SK-N-MC (cell line): ENCODE measurements at places on chromosomes 13 and 19.

GRCh38 chr13:33639158-33639557 is 178.8 kb upstream of the RFC3 start:
- DNase-seq, result no peak

DNA sequence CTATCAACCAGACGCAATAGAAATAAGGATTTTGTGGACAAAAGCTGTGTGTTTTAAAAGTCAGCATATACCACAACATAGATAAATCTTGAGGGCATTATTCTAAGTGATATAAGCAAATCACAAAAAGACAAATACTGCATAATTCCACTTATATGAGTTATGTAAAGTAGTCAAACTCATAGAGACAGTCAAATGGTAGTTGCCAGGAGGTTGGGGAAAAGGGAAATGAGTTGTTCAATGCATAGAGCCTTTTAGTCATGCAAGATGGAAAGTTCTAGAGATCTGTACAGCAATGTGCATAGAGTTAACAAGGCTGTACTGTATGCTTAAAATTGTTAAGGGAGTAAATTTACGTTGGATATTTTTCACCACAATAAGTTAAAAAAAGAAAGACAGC is 244.7 kb downstream of the DCT start:
- DNase-seq, result no peak

- DNase-seq, result peak; percentile 85
These were observed 904.8 kb upstream of the PCDH20 start for GRCh38 chr13:62320129-62321108.

DNA sequence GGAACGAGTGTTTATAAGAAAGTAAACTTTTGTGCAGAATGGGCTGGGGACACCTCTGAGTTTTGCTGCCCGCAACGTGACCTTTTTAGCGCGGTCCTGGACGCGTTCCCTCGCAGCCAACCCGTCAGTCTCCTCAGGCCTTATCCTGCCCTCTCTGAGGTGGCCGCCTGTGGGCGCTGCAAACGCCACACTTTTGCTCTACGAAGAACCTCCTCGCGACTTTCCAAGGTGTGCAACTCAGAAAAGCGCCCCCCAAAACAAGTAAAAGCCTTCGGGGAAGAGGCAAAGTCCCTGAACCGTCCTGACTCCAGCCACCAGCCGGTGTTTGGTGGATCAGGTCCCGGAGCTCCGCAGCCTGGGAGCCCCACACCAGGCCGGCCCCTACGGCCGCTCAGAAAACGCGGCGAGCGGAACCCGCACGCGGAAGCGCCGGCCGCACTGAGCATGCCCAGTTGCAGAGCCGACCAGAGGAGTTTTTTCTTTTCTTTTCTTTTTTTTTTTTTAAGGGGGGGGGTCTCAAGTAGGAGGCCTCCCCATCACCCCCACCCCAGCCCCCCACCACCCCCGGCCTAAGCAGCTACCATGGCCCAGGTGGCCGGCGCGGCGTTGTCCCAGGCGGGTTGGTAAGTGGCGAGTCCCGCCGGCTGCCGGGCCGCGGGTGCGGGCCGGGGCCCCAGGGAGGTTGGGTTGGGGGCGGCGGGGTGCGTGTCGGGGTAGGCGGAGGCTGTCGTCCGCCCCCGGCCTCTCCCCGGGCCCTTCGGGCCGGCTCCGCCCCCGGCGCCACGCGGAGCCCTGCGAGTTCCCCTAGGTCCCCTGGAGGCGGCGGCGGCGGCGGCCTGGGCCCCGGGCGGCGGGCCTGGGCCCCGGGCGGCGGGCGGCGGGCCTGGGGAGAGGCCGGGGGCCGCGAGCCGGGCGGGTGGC is at the start of gene TDRD3:
TSS of gene TDRD3 (plus strand) at position 438 of the 921 bp plus-strand sequence. CDS start at position 583, 145 bp downstream.
- DNase-seq, result no peak

GRCh38 chr19:8571006-8571411 is 6.2 kb downstream of the MYO1F start:
- DNase-seq, result no peak

- DNase-seq, result no peak
These were observed 15.6 kb downstream of the CCDC97 start for GRCh38 chr19:41325640-41325946.

DNA sequence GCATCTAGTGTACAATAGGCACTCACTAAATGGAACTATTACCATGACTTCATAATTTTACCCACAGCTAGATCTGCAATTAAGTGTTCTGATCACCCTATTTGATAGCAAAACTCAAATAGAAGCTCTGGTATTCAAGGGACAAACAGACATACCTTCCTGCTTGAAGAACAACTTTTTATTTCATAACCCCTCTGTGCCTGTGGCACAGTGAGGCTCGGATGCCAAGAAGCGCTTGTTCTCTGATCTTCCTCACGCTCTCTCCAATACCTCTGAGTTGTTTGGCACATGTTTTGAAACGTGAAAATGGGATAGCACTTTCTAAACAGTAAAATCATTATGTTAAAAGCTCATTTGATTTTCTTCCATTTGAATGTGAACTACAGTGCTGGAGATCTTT is 232.0 kb downstream of the KLF5 start:
- DNase-seq, result no peak

GRCh38 chr19:32022731-32023563 is 322.5 kb upstream of the ZNF507 start:
- no peak for DNase-seq

DNA sequence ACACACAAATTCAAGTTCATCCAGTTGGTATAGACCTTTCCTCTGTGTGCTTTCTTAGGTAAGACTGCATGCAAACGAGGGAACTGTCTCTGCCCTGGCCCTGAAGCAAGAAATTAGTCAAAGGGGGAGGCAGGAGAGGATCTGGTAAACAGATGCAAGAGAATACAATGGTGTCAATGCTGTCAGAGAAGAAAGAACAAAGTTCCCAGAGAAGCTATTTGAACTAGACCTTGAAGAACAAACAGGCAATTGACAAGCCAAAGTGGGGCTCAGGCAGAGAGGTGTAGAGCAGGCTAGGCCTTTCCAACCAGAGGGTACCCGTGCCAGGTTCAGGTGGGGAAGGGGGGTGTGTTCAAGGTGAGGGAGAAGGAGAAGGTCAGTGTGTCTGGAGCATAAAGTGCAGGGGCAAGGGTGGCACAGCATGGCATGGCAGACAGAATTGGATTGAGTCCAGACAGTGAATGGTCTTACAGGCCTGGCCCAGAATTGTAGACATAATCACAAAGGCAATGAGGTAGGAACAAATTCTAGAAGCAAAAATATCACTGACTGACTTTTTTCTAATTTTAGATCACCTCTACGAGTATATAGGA is 95.0 kb upstream of the STARD13 start:
- no peak for DNase-seq

DNA sequence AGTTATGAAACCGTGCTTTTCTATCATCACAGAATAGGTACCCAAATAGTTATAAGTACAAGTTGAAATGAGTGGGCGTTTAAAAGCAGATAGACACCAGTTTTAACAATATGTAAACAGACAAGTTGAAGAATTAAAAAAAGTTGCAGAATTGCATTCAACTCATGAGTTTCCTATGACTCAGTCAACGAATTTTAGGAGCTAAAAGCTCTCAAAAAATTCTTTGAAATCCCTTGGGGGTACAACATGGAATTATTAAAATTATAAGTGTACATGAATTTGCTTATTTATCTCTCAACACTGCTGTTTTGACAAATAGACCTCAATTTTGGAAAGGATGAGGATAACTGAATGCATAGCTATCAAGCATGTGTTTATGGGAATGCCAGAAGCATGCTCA is 693.4 kb downstream of the PCDH9 start:
- DNase-seq, result no peak

DNA sequence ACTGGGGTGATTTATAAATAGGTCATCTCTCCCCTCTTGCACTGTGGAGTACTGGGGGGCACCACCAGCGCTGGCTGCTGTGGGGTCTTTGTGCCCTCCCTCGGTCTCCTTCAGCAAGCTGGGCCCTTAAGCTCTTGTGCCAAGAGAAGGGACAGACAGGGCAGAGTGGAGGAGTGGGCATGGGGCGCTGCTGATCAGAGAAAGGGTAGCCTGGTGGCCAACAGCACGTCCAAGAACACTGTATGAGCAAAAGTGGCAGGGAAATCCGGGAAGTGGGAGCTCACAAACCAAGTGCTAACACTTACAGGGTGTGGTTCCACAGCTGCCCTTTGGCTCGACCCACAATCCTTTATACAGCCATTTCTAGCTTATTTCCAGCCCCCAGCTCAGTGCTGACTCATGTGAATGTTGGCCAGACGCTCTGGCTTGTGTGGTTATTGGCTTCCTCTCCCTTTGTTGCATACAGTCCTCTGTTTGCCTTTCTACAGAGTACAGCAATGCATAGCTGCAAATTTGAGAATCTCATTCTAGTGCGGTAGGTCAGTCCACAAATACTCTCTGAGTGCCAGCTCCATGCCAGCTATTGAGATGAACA is 298.8 kb downstream of the SHISA2 start:
- DNase-seq, result no peak

DNA sequence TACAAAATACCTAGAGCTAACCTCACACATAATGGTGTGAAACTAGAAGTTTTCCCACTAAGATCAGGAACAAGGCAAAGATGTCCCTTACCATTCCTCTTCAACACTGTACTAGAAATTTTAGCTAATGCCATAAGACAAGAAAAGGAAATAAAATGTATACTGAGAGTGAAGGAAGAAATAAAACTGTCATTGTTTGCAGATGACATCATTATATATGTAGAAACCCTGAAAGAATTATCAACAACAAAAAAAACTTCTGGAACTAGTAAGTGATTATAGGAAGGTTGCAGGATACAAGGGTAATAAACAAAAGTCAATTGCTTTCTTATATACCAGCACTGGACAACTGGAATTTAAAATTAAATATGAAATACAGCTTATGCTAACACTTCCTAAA is 93.7 kb downstream of the TNFSF11 start:
- no peak for DNase-seq
